ENCODE measurements at places on chromosomes 2 and 18.

DNA sequence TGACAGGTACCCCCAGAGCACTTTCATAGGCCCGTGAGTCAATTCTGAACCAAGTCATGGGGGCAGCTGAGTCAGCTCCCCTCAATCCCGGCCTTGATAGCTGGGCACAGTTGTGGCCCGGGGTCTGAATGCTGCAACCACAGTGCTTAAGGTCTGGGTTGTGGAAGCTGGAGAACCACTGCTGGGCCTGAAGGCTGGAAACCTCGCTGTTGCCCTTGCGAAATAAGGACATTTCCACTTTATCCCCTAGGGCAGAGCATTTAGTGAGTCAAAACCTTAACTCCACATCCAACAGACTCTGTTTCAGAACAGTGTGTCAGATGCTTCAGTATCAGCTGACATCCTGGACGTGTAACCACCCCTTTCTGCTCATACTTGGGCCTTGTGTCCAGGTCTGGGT, 58.6 kb downstream of the SP110 start:
- no peak for DNase-seq

GRCh38 chr2:24586955-24587354, 95.9 kb downstream of the NCOA1 start:
- DNase-seq = no peak

GRCh38 chr2:133287709-133288108, 280.6 kb downstream of the NCKAP5 start:
- DNase-seq = no peak

DNA sequence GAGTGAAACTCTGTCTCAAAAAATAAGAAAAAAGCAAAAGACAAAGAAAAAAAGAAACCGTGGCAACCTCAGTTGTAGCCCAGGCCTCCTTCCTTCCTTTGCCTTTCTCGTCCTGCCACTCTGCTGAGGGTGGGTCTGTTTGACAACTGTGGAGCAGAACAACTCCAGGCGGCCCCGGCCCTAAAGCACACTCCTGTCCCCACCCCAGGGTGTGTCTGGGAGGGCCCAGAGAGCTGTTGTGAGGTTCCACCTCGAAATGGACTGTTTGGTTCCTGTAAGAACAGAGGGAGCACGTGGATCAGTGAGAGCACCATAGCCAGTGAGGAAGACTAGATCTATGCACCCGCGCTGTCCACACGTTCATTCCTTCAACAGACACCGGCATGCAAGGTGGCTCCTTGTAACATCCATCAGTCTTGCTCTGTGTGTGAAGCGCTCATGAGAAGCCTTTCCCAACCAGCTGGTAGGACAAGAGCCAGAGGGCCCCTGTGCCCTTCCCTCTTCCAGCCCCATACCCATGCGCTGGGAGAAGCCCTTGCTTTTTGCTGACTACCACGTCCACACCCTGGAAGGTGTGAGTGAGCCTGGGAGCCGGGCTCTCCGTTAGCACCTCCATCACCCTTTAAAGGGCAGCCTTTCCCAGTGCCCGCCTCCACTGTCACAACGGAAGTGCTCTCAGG, 61.6 kb downstream of the SOWAHC start:
- no peak for DNase-seq

GRCh38 chr2:118670838-118671237, 176.6 kb downstream of the EN1 start:
- DNase-seq = no peak

GRCh38 chr18:46271488-46271887, 167.3 kb downstream of the HAUS1 start:
- no peak for DNase-seq

- DNase-seq = no peak
Observed at GRCh38 chr18:51076503-51076902, 46.5 kb downstream of the SMAD4 start.

GRCh38 chr2:11810237-11810977, 64.0 kb downstream of the LPIN1 start:
- DNase-seq = no peak

GRCh38 chr2:67457699-67458098, 60.6 kb downstream of the ETAA1 start:
- DNase-seq = no peak

- no peak for DNase-seq
Observed at GRCh38 chr2:240876475-240877251, 8.0 kb downstream of the AGXT start.

- no peak for DNase-seq
Observed at GRCh38 chr2:117936871-117937428, 76.9 kb downstream of the CCDC93 start.

- no peak for DNase-seq
Observed at GRCh38 chr2:104502901-104503300, 351.0 kb upstream of the POU3F3 start.

GRCh38 chr2:46392561-46393346, 86.6 kb upstream of the TMEM247 start:
- no peak for DNase-seq

DNA sequence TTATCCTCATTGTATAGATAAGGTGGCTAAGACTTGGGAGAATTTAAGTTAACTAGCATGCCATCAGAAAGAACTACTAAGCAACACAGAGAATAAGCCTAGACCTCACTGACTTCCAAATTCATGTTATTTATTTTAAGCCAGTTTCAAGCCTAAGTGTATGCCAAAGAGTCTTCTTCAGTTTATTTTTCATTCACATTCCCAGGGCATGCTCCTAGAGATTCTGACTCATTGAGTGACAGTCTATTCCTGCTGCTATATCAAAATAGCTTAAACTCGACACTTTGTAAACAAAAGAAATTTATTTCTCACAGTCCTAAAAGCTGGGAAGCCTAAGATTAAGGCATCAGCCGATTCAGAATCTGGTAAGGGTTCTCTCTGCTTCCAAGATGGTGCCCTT, 467.1 kb downstream of the MBD2 start:
- DNase-seq = no peak

GRCh38 chr2:237861875-237862527, 2.6 kb downstream of the RAMP1 start:
- no peak for DNase-seq

DNA sequence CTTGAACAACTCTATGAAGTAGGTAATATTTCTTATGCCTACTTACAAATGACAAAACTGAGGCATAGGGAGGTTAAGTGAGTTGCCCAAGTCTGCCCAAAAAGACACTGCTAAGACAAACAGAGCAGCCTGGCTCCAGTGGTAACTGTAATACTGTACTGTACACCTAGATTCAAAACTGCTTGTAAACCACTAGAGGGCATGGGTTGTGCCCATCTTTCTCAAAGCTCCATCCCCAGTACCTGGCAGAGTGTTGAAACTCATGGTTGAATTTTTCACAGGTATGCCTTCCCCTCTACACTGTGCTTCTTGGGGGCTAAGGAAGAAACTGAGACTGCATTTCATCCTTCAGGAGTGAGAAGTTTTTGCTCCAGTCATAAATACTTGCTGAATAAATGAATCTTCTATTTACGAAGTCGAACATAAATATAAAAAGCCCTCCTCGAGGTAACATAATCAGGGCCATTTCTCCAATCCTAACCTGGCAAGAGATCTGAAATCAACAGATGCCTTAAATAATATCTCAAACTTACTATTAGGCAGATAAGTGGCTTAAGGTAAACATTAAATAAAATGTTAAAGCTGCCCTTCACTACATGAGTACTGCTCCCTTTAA, 2.0 kb downstream of the PPP4R1 start:
- DNase-seq = no peak

DNA sequence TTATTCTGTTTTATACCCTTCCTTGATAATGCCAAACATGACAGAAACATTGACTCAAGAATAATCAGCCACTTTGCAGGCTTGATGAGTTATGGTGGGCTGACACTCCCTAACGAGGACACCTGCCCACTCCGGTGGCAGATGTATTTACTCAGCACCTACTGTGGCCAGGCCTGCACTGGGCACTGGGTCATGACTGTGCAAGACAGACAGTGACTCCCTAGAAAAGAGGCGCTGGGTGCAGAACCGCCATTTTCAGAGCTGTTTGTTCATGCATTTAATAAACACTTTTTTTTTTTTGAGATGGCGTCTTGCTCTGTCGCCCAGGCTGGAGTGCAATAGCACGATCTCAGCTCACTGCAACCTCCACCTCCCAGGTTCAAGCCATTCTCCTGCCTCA, 32.5 kb downstream of the SNED1 start:
- DNase-seq = no peak
